ENCODE measurements at places on chromosomes 2 and 18.

GRCh38 chr2:174678395-174678794 is 80.8 kb upstream of the WIPF1 start:
- DNase-seq: no peak

DNA sequence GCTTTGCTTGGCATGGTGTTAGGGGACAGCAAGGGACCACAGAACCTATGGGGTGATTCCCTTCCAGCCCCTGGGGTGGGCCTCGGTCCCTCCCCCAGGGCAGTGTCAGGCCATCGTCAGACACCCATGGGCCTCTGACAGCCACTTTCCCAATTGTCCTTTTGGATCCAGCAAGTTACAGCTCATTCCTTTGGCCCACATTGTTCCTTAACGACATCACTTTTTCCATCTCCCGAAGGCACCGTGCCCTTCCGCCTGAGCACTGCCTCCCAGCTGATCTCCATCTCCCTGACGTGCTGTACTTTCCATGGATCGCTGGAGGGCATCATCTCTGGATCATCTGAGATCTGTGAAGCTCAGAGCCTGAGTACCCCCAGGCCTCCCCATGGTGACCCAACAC is 10.4 kb upstream of the KCNK3 start:
- no peak for DNase-seq

- no peak for DNase-seq
These were observed 51.2 kb downstream of the WDR75 start for GRCh38 chr2:189492451-189492850.

DNA sequence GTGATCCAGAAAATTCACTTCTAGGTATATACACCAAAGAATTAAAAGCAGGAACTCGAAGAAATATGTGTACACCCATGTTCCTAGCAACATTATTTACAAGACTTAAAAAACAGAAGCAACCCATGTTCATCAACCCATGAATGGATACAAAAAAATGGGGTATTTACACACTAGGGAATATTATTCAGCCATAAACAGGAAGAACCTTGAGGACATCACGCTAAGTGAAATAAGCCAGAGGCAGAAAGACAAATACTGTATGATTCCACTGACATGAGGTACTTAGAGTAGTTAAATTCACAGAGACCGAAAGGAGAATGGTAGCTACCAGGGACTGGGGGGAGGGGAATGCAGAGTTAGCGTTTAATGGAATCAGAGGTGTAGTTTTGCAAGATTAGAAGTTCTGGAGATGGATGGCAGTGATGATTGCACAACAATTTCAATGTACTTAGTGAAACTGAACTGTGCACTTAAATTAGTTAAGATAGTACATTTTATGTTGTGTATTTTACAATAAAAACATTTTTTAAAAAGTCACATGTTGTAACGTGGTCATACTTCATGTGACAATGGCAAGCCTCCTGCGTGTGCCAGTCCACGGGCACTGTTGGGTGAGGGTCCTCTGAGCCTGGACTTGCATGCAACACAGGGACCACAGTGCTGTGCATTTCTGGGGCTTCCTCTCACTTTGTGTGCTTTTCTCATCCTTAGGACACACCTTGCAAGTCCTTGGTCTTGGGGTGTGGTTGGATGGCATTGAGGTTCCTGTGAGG is 206.1 kb upstream of the HDAC4 start:
- no peak for DNase-seq

GRCh38 chr2:133819906-133820305 is 251.6 kb upstream of the NCKAP5 start:
- DNase-seq: no peak

- DNase-seq: no peak
These were observed 116.0 kb downstream of the LIPG start for GRCh38 chr18:49677762-49678413.

DNA sequence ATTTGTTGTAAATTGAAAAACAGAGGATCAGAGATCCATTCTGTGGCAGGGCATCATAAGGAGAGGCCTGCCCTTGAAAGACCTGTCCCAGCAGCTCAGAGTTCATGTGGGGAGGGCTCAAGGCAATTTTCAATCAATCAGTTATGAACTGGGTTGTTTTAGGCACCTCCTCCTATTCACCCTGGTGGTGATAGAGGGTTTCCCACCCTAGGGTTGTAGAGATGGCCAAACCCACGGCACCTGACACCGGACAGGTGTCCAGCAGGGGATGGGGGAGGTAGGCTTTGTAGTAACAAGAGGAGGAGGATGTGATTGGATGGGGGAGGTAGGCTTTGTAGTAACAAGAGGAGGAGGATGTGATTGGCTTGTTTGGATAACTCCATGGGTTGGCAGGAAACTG is 205.7 kb downstream of the SOCS6 start:
- DNase-seq: no peak

GRCh38 chr2:146547236-146547635 is 1297.6 kb upstream of the ACVR2A start:
- DNase-seq: no peak

Measured in effector memory CD4-positive, alpha-beta T cell (primary cell).